ENCODE measurements at places on chromosomes 11 and 22. TPM values are rescaled to one million over a fixed set of nuclear protein-coding genes. Genes with fewer than 3 reads are reported as not detected.

GRCh38 chr11:113289431-113290187 lies 24.8 kb upstream of the TTC12 start:
- peak; percentile 77 for DNase-seq
- H3K27ac ChIP-seq: no peak overlapping the region
- H3K4me1 ChIP-seq: peaks cover 28% of the 10 kb centered on the region
- H3K27me3 ChIP-seq: peaks cover 9% of the 10 kb centered on the region

DNA sequence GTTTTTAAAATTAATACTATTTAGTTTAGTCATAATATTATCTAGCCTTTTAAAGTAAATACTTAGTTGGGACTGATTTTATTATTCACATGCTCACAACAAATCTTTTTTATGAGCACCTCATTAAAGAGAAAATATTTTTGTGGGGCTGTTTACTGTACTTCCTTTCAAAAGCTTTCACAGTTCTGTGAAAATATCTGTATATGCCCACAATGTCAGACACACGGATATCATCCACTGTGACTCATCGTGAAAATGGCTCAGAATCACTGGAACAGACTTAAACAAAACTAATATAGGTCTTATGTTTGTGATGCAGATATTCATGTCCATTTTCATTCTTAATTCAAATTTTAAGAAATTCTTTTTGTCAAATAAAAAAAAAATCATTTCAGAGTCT lies 305.2 kb downstream of the RAB38 start:
- no peak overlapping the region for H3K27ac ChIP-seq
- H3K4me1 ChIP-seq: no peaks in the 10 kb centered on the region
- no peaks in the 10 kb centered on the region for H3K27me3 ChIP-seq
- H3K4me3 ChIP-seq: no peak overlapping the region
- no peak for DNase-seq

DNA sequence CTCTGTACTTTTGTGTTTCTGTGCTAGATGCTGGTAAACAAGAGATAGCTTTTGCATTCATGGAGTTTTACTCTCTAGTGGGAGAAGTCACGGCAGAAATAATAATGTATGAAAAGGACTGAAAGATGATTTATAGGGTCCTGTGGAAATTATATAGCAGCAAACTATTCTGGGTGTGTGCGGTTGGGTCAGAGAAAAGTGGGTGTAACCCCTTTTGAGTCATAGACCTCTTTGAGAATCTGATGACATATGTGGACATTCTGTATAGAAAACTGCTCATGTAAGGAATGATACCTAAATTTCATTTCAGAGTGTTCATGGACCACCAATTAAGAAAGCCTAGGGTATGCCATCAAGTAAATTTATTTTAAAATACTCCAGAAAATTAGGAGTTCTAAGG lies 54.4 kb downstream of the TMEM135 start:
- H3K27ac ChIP-seq: no peak overlapping the region
- H3K4me1 ChIP-seq: no peaks in the 10 kb centered on the region
- no peaks in the 10 kb centered on the region for H3K27me3 ChIP-seq
- no peak for DNase-seq

The GDPD4 gene
- total RNA-seq: not detected

The FJX1 gene
- 28.2 TPM for total RNA-seq
